ENCODE measurements at places on chromosomes 13 and 19. TPM values are rescaled to one million over a fixed set of nuclear protein-coding genes. Genes with fewer than 3 reads are reported as not detected.
A peak's percentile ranks its signal among the peaks of the same experiment; 100 is the strongest.

Gene C13orf42
- total RNA-seq: not detected

Gene ZNF836
- 6.1 TPM for total RNA-seq

Gene FLT3LG
- total RNA-seq: 6.5 TPM

Gene HNRNPL
- 647 TPM for total RNA-seq

Gene LILRB3
- not detected for total RNA-seq

Gene KANK2
- total RNA-seq: 90.9 TPM

Gene LRRC63
- total RNA-seq: 0.82 TPM

Gene OR7A10
- not detected for total RNA-seq

Gene ZNF575
- 3.1 TPM for total RNA-seq

- H3K27me3 ChIP-seq: no peaks in the 10 kb centered on the region
- no peak overlapping the region for H3K4me3 ChIP-seq
- no peaks in the 10 kb centered on the region for H3K36me3 ChIP-seq
- H3K4me1 ChIP-seq: no peaks in the 10 kb centered on the region
These were observed 801.5 kb upstream of the SPRY2 start for GRCh38 chr13:81142306-81142999.

GRCh38 chr13:28001837-28002473 is 13.5 kb upstream of the URAD start:
- H3K36me3 ChIP-seq: no peaks in the 10 kb centered on the region
- H3K4me1 ChIP-seq: no peaks in the 10 kb centered on the region
- no peak overlapping the region for H3K4me3 ChIP-seq
- H3K27me3 ChIP-seq: no peaks in the 10 kb centered on the region
- H3K27ac ChIP-seq: no peak overlapping the region

DNA sequence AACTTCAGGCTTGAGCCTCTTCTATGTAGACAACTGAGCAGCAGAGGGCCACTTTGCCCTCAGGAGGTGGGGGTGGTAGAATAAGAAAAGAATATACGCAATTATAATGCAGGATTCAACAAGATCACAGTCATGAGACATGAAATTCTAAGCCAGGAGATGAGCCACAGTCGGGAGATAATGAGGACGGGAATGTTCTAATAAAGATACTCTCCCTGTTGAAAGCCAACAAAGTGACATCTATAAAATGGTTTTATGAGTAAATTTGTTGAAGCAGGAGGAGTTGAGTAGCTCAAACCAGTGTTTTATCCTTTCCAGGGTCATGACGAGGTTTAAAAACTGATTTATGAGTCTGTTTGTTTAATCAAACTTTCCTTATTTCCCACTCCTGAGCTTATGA is 152.0 kb upstream of the SERP2 start:
- DNase-seq: no peak
- H3K4me3 ChIP-seq: no peak overlapping the region
- H3K27ac ChIP-seq: no peak overlapping the region

DNA sequence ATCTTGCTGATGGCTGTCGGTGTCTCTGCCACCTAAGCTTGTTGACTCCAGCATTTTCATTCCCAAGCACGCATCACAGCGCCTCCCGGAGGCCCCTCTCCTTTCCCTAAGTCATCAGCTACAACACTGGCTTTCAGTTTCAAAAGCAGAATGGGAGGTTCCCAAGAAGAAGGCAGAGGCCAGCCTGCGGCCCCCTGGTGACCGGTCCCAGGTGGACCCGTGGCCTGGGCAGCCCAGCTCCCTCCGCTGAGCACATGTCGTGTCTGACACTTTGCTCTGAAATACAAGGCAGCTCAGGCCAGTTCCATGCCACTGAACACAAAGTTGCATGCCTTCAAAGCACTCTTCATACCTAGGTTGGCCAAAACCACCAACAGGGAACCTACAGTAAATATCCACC is 8.5 kb downstream of the MLLT1 start:
- H3K27me3 ChIP-seq: no peaks in the 10 kb centered on the region
- H3K4me3 ChIP-seq: no peak overlapping the region
- no peak overlapping the region for H3K27ac ChIP-seq
- no peaks in the 10 kb centered on the region for H3K4me1 ChIP-seq
- peaks cover 15% of the 10 kb centered on the region for H3K36me3 ChIP-seq

GRCh38 chr19:21765151-21765550 is 2.2 kb downstream of the ZNF100 start:
- H3K4me3 ChIP-seq: no peak overlapping the region
- DNase-seq: no peak
- peaks cover 44% of the 10 kb centered on the region for H3K36me3 ChIP-seq
- no peaks in the 10 kb centered on the region for H3K27me3 ChIP-seq
- H3K4me1 ChIP-seq: no peaks in the 10 kb centered on the region
- no peak overlapping the region for H3K27ac ChIP-seq

GRCh38 chr13:112962396-112962795 is 6.6 kb upstream of the MCF2L start:
- no peak overlapping the region for H3K4me3 ChIP-seq
- DNase-seq: no peak

GRCh38 chr19:58545286-58546018 is 1.6 kb downstream of the TRIM28 start:
- no peak for DNase-seq
- H3K27ac ChIP-seq: peak overlapping the region; percentile 85
- no peaks in the 10 kb centered on the region for H3K27me3 ChIP-seq
- peak overlapping the region; percentile 100 for H3K4me3 ChIP-seq

- H3K4me1 ChIP-seq: no peaks in the 10 kb centered on the region
- H3K4me3 ChIP-seq: no peak overlapping the region
- no peak overlapping the region for H3K27ac ChIP-seq
- no peak for DNase-seq
- no peaks in the 10 kb centered on the region for H3K36me3 ChIP-seq
These were observed 6.0 kb upstream of the NKPD1 start for GRCh38 chr19:45166723-45167252.

DNA sequence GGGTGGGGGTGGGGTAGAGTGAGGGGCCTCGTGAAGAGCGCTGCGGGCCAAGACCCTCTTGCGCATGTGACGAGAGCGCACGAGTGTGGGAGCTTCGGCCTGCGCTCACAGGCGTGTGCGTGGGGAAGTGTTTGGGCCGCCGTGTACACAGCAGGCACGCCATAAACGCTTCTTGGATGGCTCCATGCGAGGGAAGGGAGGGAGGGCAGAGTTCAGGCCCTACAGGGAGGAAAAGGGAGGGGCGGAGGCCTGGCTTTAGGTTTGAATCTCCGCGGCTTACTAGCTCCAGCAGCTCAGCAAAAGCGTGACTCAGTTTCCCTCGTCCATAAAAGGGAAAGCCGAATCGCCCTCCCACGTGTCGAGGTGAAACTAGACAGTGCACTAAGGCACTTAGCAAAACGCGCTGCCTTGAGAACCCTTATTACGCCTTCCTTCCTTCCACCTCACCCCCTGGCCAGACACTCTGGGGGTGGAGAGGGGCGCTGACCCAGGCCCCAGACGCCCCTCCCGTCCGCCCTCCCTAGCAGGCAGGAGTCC is 12.5 kb downstream of the GADD45B start:
- H3K27me3 ChIP-seq: peaks cover 5% of the 10 kb centered on the region
- peaks cover 2% of the 10 kb centered on the region for H3K4me1 ChIP-seq
- no peak overlapping the region for H3K27ac ChIP-seq

- DNase-seq: no peak
- H3K27ac ChIP-seq: no peak overlapping the region
- H3K4me1 ChIP-seq: no peaks in the 10 kb centered on the region
- H3K27me3 ChIP-seq: no peaks in the 10 kb centered on the region
These were observed 142.0 kb downstream of the ZNF737 start for GRCh38 chr19:20423381-20424197.

- no peak for DNase-seq
- no peak overlapping the region for H3K27ac ChIP-seq
- H3K4me3 ChIP-seq: no peak overlapping the region
- no peaks in the 10 kb centered on the region for H3K4me1 ChIP-seq
- H3K36me3 ChIP-seq: no peaks in the 10 kb centered on the region
These were observed 4.4 kb downstream of the CYP4F2 start for GRCh38 chr19:15893477-15893876.

GRCh38 chr13:100650326-100650725 is 24.3 kb downstream of the TMTC4 start:
- no peak for DNase-seq
- H3K4me1 ChIP-seq: no peaks in the 10 kb centered on the region
- no peaks in the 10 kb centered on the region for H3K27me3 ChIP-seq
